Activated T-cell treated with anti-CD3 and anti-CD28 coated beads for 1 hour (primary cell): ENCODE measurements at places on chromosomes 12 and 14.

DNA sequence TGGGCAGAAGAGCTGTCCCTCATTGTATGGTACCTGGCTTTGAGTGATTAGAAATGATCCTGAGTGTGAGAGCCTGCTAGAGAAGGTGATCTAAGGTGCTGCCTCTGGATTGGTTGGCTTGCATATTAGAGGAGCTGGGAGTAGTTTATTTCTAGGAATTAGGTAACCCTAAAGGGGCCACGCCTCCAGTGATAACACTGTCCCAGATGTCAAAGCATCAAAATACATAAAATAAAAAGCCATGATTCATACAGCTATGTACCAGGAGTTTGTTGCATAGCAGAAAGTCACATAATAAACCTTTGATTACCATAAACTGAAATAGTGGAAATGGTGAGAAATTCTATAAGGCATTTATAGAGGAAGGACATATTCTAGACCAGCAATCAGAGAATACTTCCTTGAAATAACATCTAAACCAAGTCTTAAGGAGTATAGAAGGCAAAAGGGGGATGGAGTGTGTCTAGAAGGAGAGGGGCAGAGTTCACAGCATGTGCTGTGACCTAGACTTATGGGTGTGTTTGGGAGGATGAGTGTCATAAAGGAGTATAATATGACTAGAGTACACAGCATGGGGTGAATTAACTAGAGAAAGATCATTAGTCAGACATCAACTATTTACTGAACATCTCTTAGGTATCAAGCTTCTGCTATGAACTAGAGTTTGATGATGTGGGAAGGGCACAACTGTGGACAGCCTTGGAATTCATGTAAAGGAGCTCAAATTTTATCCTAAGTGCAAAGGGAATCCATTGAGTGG is 686.4 kb downstream of the GALC start:
- DNase-seq = no peak

DNA sequence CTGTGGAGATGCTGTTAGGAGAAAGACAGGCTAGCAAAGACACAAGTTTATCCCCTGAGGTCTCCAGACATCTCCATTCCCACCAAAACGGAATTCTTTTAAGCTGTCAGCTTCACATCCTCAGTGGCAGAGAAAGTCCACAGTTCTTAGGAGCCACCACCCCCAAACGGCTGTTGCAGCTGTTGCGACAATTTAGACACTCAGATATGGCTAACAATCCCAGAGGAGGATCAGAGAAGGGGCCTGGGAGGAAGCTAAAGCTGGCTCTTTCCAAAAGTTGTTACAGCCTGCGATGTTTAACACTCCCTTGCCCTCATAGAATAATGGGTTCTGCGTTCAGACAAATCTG is 1.9 kb upstream of the ATP5MC2 start:
- no peak for DNase-seq

GRCh38 chr12:86772696-86773095 is 516.5 kb upstream of the MGAT4C start:
- DNase-seq = no peak

GRCh38 chr14:74661726-74662450 is 49.9 kb upstream of the LTBP2 start:
- DNase-seq = no peak

DNA sequence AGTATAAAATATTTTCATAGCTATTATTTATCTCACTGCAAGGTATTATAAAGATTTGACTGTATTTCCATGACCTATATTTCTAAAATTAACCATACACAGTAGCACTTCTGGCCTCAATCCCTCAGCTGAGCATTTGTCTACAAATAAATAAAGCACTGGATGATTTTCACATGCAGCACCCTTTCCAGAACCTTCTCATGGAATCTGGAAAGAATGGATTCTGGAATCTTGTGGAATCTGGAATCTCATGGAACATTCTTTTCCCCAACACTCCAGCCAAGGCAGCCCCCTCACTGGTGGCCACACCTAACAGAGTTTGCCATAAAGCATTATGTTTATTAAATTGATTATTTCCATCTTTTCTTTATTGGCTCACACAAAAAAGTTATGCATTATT is 199.2 kb downstream of the MSRB3 start:
- no peak for DNase-seq
